ENCODE measurements at places on chromosomes 11 and 22.

GRCh38 chr11:93608364-93608763, 53.1 kb upstream of the CEP295 start:
- no peak overlapping the region for H3K4me3 ChIP-seq
- DNase-seq: no peak
- no peaks in the 10 kb centered on the region for H3K27me3 ChIP-seq
- H3K4me1 ChIP-seq: no peaks in the 10 kb centered on the region
- peaks cover under 1% of the 10 kb centered on the region for H3K36me3 ChIP-seq
- no peak overlapping the region for H3K27ac ChIP-seq

GRCh38 chr11:92811341-92811740, 158.1 kb upstream of the MTNR1B start:
- no peak overlapping the region for H3K4me3 ChIP-seq
- H3K27ac ChIP-seq: no peak overlapping the region
- H3K27me3 ChIP-seq: no peaks in the 10 kb centered on the region
- no peak for DNase-seq
- H3K4me1 ChIP-seq: no peaks in the 10 kb centered on the region
- H3K36me3 ChIP-seq: no peaks in the 10 kb centered on the region

DNA sequence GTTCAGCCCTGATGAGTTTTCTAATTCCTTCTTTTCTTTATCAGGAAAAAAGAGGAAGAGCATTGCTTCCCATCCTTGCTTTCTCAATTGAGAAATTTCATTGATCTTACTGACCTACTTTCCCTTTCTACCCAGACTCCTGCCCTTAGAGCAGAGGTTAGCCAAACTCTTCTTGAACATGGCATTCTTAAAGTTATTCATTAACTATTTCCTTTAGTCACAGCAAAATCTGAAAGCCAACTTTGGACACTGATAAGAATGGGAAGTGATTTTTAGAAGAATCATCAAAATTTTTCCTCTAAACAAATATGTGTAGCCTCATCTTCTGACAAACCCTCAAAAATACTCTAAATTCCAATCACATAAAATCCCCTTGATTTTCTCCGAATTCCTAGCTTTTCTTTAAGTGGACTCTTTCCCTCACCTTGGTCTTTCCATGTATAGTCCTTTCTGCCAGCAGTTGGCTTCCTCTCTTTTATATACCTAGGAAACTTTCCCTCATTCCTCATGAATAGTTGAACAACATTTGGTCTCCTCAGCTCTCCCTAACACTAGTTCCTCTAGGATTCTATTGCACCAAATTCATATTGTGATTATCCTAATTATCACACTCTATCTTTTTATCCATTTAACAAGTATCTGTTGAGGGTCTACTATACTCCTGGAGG, 566.7 kb upstream of the CCDC90B start:
- H3K4me3 ChIP-seq: no peak overlapping the region
- no peaks in the 10 kb centered on the region for H3K36me3 ChIP-seq
- DNase-seq: no peak
- no peaks in the 10 kb centered on the region for H3K27me3 ChIP-seq
- H3K27ac ChIP-seq: no peak overlapping the region
- no peaks in the 10 kb centered on the region for H3K4me1 ChIP-seq

DNA sequence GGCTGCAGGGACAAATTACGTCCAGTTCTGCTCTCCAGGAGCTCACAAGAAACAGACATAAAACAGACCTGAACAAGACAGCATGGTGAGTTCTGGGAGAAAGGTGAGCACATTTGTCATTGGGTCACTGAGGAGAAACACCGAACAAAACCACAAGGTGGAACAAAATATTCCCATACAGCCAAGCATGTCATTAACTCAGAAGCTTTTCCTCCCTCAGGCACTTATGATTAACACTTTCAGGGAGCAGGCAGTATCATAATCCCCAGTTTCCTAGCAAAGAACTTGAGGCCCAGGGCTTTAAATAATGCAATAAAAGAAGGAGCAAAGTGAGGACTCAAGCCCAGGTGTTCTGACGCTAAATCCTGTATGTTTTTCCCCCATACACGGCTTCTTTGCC, 43.0 kb downstream of the P4HA3 start:
- peak overlapping the region; percentile 27 for H3K27ac ChIP-seq
- no peak for DNase-seq
- peaks cover 58% of the 10 kb centered on the region for H3K27me3 ChIP-seq
- H3K4me1 ChIP-seq: peaks cover 28% of the 10 kb centered on the region

DNA sequence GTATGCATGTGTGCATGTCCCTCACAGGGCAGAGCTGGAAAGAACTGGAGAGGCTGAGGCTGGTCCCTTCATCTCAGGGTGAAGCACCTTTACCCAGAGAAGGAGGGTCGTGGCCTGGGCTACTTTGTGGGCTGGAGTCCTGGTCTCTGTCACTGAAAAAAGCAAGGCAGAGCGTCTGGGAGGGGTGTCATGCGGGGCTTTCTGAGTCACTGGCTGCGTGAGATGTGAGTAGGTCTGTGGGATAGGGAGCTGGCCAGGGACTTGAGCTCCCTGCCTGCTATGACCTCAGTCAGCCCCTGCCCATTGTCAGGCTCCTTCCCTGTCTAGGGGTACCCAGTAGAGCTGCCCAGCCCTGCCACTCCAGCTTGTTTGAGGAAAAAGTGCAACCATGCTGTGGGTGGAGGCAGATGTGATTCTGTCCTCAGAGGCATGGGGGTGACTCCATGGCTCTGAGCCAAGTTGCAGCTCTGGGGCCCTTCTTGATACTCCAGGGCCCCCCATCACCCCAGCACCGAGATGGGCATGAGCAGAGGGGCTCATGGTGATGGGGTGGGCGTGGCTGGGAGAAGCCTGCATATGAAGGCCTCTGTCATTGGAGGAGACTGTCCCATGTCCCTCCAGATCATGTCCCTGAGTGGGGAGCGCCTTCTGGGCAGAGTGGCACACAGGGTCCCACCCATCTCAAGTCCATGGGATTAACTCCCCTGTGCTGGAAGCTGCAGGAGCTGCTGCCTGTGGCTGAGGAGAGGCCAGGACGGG, 27.8 kb downstream of the KCNQ1 start:
- no peak overlapping the region for H3K27ac ChIP-seq
- no peak for DNase-seq
- peaks cover 17% of the 10 kb centered on the region for H3K4me1 ChIP-seq
- peak overlapping the region; percentile 19 for H3K4me3 ChIP-seq
- peaks cover 3% of the 10 kb centered on the region for H3K36me3 ChIP-seq
- H3K27me3 ChIP-seq: no peaks in the 10 kb centered on the region

- DNase-seq: no peak
- no peaks in the 10 kb centered on the region for H3K4me1 ChIP-seq
- no peaks in the 10 kb centered on the region for H3K27me3 ChIP-seq
- no peaks in the 10 kb centered on the region for H3K36me3 ChIP-seq
- H3K27ac ChIP-seq: no peak overlapping the region
Measured at GRCh38 chr11:28460348-28460747, 352.2 kb downstream of the METTL15 start.

All from T-helper 17 cell (primary cell).